T-helper 17 cell (primary cell): ENCODE measurements at places on chromosomes 12 and 14.

GRCh38 chr12:50505675-50506530 lies 1.1 kb downstream of the DIP2B start:
- no peak for DNase-seq

DNA sequence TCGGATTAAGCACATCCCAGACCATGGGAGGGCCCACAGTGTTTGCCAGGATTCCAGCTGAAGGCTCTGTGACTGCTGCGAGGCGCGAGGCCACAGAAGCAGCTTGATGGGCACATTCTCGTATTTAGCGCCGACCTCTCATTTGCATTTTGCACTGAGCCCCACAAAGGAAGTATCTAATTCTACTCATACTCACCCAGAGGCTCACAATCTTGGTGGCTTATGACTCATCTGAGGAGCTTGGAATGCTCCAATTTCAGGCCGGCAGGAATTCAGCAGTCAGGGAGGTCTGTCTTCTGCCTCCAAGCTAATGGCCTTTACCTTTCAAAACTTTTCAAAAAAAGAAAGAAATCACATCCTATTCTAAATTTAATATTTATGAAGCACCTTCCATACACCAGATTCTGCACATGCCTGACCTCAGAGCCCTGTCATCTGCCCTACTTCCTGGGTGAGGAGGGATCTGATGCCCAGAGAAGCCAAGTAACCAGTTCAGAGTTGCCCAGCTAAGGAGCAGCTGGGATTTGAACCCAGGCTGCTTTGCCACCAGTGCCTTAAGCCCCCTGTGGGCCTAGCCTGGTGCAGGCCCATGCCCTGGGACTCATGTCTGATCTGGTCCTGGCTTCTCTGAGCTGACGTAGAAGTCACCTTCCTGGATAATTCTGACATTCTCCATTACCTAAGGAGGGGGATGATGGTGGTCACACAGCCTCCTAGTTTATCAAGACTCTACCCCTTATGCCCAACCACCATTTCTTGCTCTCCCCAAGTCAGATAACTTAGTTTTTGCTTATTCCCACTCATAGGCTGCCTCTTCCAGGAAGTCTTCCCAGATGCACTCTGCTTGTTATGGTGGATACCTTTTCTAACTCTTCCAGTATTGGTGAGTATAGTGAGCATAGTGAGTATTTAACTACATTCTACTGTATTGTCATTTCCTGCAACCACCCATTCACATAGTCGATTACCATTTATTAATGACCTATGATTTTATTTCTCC lies 198.9 kb downstream of the RBM19 start:
- DNase-seq = no peak

GRCh38 chr14:74628418-74628817 lies 16.4 kb upstream of the LTBP2 start:
- DNase-seq = no peak

GRCh38 chr14:54555651-54556050 lies 11.3 kb upstream of the SAMD4A start:
- no peak for DNase-seq

- DNase-seq = no peak
These were observed 903.9 kb upstream of the FOXG1 start for GRCh38 chr14:27862684-27863083.

- DNase-seq = no peak
These were observed 24.6 kb upstream of the KIF26A start for GRCh38 chr14:104113631-104114420.

- no peak for DNase-seq
These were observed 5.9 kb downstream of the DDX55 start for GRCh38 chr12:123607756-123608155.

GRCh38 chr12:29505122-29505521 lies 7.6 kb upstream of the OVCH1 start:
- no peak for DNase-seq

DNA sequence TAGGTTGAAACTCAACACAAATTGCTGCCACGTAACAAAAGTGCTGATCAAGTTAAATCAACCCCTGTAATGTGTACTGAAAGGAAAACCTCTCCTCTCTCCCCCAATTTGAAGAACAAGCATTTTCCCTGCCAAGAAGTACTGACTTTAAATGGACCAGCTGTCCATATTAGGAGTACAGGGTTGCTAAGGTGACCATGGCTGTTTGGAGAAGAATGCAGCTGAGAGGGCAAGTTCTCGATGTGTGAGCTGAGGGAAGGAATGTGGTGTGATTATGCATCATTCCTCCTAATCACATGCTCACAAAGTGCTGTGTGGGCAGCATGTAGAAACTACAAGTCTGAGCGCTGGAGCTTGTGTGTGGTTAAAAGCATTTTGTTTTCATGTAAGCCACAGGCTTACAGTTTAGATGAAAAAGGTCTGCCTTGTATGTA lies 50.9 kb upstream of the CCT2 start:
- no peak for DNase-seq

DNA sequence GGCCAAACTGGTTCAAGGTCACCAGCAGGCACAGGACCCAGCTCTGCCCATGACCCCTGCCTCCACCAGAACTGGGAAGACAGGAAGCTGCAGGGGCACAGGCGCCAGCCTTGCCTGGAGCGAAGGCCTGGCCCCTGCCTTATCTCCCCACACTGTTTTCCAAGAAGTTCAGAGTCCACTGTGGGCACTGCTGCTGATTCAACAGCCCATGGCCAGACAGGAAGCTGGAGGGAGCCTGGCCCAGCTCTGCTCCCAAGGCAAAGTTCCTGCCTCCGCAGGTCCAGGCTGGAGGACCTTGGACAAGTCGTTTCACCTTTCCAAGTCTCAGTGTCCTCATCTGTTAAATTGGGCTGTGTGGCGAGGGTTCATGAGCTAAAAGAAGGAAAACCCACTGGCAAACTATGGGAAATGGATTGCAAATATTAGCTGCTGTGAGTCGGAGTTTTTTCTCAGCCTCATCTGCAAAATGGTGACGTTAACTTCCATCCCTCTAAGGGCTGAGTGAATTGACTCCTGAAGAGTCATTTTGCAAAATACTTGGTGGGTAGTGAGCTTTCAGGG lies 1.2 kb downstream of the PHETA1 start:
- DNase-seq = no peak

GRCh38 chr12:78407722-78408121 lies 456.9 kb upstream of the SYT1 start:
- no peak for DNase-seq

- no peak for DNase-seq
These were observed 384.6 kb downstream of the SLC16A7 start for GRCh38 chr12:59980476-59980875.

- no peak for DNase-seq
These were observed 158.6 kb downstream of the SLC41A2 start for GRCh38 chr12:104799458-104799857.

DNA sequence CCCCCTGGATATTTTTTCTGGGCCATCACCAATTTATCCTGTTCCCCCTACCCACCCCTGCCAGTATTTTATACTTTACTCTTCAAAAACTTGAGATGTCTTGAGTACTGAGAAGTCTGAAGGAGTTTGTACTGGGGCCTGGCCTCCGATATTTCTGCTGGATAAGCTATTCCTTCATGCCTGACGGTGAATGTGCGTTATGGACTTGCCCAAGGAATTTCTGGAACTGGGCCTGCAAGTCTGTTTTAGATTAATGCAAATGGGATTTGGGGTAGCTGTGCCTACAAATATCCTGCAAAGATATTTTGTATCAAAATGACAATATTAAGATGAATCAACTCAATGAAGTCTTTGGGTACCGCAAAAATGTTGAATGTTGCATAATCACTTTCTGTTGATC lies at the start of gene PTCSC3:
Gene PTCSC3, minus strand, starts transcription at position 199 of the 400 bp plus-strand sequence.
- no peak for DNase-seq

DNA sequence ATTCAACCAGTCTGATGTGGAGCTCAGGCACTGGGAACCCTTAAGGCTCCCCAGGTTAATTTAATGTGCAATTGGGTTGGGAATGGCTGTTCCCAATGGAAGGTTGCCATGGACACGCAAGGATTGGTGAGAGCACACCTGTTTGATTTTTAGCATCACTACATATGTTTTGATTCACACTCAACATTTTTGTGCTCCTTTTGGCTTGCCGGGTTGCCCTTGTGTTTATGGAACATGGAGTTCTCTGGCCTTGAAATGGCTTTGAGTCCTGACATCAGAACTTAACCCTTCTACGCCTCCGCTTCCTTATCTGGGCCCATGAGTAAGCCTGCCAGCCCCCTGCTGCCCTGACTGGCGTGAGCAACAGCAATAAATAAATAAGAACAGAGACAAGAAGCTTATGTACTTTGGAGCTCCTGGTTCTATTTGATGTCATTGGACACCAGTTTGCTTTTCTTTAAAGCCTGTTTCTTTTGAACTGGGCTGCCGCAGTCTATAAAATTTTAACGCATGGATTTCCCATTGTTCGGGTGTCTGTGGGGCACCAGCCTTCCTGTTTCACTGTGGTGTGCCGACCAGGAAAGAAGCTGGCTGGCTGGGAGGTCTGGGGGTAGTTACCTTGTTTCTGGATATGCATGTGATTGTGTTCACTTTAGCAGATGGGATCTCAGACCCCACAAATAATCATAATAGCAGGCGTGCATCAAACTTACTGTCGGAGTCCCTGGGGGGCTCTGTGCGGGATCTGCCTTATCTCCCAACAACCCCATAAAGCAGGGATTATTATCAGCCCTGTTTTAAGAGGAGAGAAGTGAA lies 27.8 kb downstream of the TBX3 start:
- no peak for DNase-seq

DNA sequence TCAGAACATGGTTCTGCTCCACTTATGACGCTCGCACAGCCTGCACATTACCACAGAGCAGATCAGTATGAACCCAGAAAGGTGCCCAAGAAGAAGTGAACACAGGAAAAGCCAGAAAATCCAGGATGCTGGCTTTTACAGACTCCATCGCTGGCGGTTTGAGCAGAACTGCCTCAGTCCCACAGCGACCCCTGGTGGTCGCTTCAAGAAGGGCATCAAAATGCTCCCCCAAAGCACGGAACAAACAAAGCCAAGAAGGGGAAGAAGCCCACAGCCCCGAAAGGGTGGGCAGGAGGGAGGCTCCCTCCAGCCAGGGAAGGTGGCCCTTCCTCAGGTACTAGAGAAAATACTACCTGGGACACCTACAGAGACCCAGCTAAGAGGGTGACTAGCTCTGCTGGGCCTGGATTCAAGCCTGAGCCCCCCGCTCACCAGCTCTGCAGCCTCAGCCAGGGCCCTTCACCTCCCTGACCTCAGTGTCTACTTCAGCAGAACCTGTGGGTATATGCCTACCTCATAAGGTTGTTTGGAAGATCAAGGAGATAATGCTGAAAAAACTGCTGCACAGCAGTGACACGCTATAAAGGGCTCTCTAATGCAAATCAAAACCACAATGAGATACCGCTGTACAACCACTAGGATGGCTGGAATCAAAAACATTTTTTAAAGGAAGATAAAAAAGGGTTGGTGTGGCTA lies 98.1 kb downstream of the NCOR2 start:
- DNase-seq = no peak

GRCh38 chr12:28378736-28379135 lies 188.5 kb downstream of the CCDC91 start:
- DNase-seq = no peak

DNA sequence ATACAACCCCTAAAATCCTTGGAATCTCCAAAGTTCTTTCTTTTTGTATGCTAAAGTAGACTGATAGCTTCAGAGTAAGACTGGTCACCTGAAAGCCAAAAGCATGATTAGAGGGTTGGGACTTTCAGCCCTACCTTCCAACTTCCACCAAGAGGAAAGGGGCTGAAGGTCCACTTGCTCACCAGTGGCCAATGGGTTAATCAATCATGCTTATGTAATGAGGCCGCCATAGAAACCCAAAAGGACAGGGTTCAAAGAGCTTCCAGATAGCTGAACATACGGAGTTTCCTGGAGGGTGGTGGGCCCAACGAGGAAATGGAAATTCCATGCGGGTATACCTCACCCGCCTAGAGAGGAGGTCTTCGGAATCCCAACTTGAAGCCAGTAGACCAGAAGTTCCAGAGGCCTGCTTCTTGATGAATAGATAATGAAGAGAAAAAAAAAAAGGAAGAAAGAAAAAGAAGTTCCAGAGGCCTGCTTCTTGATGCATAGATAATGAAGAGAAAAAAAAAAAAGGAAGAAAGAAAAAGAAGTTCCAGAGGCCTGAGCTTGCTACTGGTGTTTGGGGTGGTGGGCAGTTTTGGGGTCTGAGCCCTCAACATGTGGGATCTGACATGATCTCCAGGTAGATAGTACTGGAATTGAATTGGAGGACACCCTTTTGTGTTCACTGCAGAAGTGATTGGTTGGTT lies 11.2 kb upstream of the BTG1 start:
- no peak for DNase-seq

DNA sequence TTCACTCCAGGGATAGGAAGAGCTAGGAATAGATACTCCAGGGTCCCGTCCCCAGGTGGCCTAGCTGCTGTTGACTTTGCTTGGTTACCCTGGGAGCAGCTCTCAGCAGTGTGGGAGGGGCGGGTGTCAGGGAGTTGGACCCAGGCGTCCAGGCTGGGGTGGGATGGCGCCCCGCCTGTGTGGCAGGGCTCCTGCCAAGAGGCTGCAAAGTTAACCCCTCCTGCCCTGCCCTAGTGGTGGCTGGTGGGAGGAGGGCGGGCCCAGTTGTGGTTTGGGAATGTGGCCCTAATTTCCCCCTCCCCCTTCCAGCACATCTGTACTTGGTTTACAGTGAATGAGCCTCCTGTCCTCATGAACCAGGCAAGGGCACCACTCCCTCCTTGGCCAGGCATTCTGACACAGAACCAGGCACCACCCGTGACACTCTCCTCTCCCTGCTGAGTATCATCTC lies 1.7 kb upstream of the RARG start:
- DNase-seq = no peak

DNA sequence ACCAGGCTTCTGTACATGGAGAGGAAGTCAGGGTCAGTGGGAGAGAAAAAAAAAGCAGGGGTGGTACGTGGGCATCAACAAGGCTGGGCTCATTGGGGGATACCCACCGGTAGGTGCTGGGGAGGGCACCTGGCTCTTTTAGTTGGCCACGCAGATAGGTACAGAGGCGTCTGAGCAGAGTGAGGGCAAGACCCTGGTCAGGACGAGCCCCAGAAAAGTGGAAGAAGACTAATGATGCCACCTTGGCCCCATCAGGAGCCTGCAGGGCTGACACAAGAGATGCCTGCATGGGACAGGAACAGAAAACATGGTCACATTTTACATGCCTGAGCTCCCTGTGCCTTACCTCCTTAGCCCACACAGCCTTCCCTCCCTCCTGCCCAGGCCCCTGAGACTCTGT lies 29.7 kb downstream of the TEP1 start:
- DNase-seq = no peak

DNA sequence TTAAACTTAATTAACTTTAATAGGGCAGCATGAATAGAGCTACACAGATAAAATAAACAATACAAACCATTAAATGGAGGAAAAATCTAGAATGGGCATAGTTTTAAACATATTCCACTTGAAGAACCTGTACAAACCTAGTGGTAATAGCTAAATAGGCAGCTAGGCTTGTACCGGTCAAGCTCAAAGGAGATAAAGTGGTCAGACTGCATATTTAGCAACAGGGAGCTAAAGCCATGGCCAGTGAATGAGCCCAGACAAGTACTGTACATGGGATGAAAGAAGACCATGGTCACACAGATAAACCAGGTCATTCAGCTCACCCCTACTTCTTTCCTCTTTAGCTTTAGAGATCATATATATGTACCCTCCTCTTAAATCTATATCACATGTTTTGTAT lies 186.6 kb upstream of the KRR1 start:
- no peak for DNase-seq
